ENCODE measurements at places on chromosomes 12 and 14. TPM values are rescaled to one million over a fixed set of nuclear protein-coding genes. Genes with fewer than 3 reads are reported as not detected.

DNA sequence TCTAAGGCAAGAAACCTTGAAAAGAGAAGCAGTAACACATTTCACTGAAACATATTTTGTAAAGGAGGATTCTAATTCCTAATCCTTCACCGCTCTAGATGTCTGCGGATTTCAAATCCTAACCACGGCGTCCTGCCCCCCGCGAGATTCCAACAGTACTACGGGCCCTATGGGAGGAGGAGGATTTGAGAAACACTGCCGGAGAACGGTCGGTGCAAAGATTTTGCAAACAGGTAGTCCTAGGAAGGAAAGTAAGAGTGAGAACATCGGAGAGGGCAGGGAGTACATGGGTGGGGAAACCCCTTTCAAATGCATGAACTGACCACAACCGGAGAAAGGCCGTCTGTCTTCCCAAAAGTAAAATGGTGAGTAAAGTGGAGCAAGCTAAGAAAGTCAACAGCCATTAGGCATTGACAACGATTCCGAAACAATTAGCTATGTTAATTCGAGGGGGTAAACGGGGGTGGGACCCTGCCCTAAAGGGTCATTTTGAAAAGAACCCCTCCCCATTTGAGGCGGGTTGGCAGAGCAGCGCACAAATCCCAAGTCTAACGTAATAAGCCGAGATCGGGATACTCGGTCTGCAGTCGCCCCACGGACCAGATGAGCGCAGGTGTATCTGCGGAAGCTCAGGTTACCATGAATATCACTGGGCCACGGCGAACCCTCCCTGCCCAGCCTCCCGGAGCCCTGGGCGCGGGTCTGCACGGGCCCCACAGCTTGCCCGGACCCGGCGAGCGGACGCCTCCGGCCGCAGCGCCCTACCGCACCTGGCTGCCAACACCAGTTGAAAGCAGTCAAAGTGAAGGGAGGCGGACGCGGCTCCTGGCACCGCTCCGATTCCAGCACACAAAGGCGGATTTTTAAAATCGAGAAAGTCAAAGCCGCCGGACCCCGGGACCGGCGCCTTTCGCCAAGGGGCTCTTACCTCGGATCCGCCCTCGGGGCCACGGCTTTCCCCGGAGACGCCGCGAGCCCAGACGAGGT, 662 bp downstream of the EPS8 start:
- peak overlapping the region; percentile 68 for H3K4me3 ChIP-seq
- no peaks in the 10 kb centered on the region for H3K4me1 ChIP-seq
- H3K36me3 ChIP-seq, result no peaks in the 10 kb centered on the region
- H3K27me3 ChIP-seq, result no peaks in the 10 kb centered on the region
- DNase-seq, result no peak

- no peak overlapping the region for H3K4me3 ChIP-seq
- H3K36me3 ChIP-seq, result no peaks in the 10 kb centered on the region
- H3K4me1 ChIP-seq, result peaks cover 47% of the 10 kb centered on the region
- H3K27ac ChIP-seq, result no peak overlapping the region
- DNase-seq, result no peak
These were observed 5.0 kb downstream of the HIF1A start for GRCh38 chr14:61700104-61700886.

- no peaks in the 10 kb centered on the region for H3K36me3 ChIP-seq
- H3K4me1 ChIP-seq, result peaks cover 61% of the 10 kb centered on the region
- DNase-seq, result peak; percentile 47
- H3K4me3 ChIP-seq, result no peak overlapping the region
- peak overlapping the region; percentile 81 for H3K27ac ChIP-seq
These were observed 279.5 kb downstream of the DPF3 start for GRCh38 chr14:72614365-72614764.

- peak overlapping the region; percentile 85 for H3K27ac ChIP-seq
- H3K4me1 ChIP-seq, result no peaks in the 10 kb centered on the region
- no peaks in the 10 kb centered on the region for H3K27me3 ChIP-seq
- DNase-seq, result peak; percentile 83
- H3K4me3 ChIP-seq, result no peak overlapping the region
These were observed 5.4 kb downstream of the RAPGEF3 start for GRCh38 chr12:47753021-47754001.

GRCh38 chr12:76177821-76178220, 93.3 kb upstream of the NAP1L1 start:
- H3K36me3 ChIP-seq, result no peaks in the 10 kb centered on the region
- H3K4me1 ChIP-seq, result peaks cover 11% of the 10 kb centered on the region
- DNase-seq, result no peak

GRCh38 chr12:115044073-115044472, 360.1 kb upstream of the TBX3 start:
- H3K4me1 ChIP-seq, result no peaks in the 10 kb centered on the region
- H3K27me3 ChIP-seq, result no peaks in the 10 kb centered on the region
- no peak overlapping the region for H3K27ac ChIP-seq
- no peaks in the 10 kb centered on the region for H3K36me3 ChIP-seq
- H3K4me3 ChIP-seq, result no peak overlapping the region

DNA sequence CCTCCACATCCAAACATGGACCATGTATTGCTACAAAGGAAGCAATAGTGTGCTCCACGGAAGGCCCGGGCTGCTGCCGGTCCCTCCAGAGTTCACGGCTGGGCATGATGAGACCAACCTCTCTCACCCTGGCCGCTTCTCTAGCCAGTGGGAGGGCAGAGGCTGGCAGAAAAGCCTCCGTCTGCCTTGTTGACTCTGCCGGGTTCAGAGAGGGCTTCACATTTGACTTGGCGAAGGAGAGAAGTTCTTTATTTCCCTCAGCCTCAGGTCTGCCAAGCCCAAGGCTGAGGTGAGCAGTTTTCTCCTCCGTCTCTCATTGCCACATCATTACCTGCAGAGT, 230.0 kb downstream of the ZFP36L1 start:
- peak overlapping the region; percentile 76 for H3K27ac ChIP-seq
- no peak overlapping the region for H3K4me3 ChIP-seq
- no peak for DNase-seq
- peaks cover 40% of the 10 kb centered on the region for H3K4me1 ChIP-seq

- no peaks in the 10 kb centered on the region for H3K36me3 ChIP-seq
- H3K4me3 ChIP-seq, result no peak overlapping the region
- H3K27me3 ChIP-seq, result no peaks in the 10 kb centered on the region
- DNase-seq, result peak; percentile 69
- peak overlapping the region; percentile 75 for H3K27ac ChIP-seq
These were observed 165.7 kb downstream of the CAND1 start for GRCh38 chr12:67434671-67435370.

The FAR2 gene
- total RNA-seq, result 3.0 TPM

The CARMIL3 gene
- total RNA-seq, result not detected

DNA sequence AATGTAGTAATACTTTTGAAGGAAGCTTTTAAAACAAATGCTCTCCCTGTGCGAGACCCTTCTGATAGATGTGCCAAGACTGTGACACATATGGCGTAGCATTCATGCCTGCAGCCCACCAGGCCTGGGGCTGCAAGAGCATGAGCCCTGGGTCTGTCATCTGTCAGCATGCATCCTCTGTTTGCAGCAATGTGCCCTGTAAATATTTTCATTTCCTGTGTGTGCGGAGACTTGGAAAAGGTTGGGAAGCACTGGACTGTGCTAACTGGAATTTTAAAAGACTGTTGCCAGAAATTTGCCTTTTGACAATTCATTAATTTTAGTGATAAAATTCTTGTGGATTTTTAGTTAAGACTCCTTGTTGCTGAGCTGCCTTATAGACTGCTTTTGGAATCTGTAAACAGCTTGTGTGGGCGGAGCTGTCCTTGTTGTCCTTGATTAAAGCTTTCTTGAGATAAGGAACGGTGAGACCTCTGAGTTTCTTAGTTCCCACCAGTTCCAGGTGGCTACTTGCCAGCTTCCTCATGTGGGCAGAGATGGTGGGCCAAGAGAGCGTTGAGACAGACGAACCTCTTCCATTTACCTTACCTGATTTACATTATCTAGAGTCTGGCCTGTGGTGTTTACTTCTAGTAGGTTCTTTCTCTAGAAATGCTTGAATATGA, 23.4 kb downstream of the MARK3 start:
- no peak for DNase-seq
- peaks cover 42% of the 10 kb centered on the region for H3K4me1 ChIP-seq
- peaks cover 25% of the 10 kb centered on the region for H3K36me3 ChIP-seq
- H3K27ac ChIP-seq, result peak overlapping the region; percentile 61
- no peak overlapping the region for H3K4me3 ChIP-seq

The LGALS3 gene
- total RNA-seq, result 184 TPM

DNA sequence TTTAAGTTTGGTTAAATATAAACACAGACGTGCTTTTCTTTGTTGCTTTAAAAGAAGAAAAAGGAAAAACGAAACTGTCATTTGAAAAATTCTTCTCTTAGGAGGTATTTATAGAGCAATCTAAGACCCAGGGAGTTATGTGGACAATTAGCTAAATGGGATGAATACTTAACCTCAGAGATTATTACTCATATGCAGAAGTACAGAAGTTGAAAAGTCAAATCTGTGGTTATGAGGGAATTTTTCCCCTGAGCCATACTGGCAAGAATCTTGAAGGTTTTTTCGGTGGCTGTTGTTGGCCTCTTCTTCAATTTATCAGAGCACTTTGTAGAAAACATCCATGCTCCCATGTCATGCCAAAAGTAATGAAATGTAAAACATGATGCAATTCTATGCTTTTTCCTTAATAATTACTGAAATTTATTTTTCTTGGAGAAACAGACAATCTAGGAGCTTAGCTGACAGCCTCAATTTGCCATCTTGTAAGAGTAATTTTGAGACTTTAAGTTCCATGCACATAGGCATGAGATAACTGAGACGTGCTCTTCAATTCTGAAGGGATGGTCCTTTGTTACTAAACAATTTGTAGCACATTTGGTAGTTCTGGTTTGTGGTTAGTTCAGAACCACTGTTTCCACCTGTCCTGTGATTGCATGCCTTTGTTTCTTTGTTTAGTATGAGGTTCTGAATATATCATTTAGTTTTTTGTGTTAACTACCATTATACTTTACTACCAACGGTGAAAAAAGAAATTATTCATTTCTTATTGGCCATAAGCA, 126.6 kb downstream of the BCAT1 start:
- no peaks in the 10 kb centered on the region for H3K36me3 ChIP-seq
- DNase-seq, result no peak
- H3K27ac ChIP-seq, result no peak overlapping the region
- H3K27me3 ChIP-seq, result no peaks in the 10 kb centered on the region

DNA sequence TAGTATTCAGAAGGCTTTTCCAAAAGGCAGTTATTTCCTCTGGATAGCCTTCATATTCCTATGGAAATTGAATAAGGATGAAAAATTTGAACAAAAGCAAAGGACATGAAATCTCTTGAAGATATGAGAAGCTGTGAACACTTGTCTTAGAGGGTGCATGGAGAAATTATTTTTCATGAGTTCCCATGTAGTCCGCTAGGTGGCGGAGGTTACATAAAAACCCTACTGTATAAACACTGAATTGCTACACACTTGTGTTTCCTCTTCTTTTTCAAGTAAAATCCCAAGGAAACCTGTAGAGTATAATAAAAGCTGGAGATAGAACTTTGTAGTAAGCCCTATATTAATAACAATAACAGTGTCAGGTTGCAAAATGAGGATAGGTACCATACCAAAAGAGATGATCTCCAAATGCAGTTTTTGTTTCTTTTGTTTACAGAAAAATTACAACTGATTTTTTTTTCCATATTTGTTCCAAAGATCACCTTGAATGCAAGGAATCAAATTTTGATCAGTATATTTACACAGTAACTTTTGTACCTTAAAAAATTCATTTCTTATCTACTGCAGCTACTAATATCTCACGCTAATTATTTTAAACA, 37.8 kb upstream of the OR4E1 start:
- no peaks in the 10 kb centered on the region for H3K36me3 ChIP-seq
- H3K4me1 ChIP-seq, result no peaks in the 10 kb centered on the region
- no peaks in the 10 kb centered on the region for H3K27me3 ChIP-seq
- DNase-seq, result no peak
- H3K27ac ChIP-seq, result no peak overlapping the region
- no peak overlapping the region for H3K4me3 ChIP-seq

- H3K4me3 ChIP-seq, result no peak overlapping the region
- no peaks in the 10 kb centered on the region for H3K27me3 ChIP-seq
- no peaks in the 10 kb centered on the region for H3K36me3 ChIP-seq
- H3K4me1 ChIP-seq, result peaks cover 69% of the 10 kb centered on the region
- peak overlapping the region; percentile 89 for H3K27ac ChIP-seq
These were observed 26.9 kb upstream of the LGALS3 start for GRCh38 chr14:55102141-55102621.

The HOXC6 gene
- not detected for total RNA-seq

GRCh38 chr12:72012874-72013273, 74.2 kb downstream of the TPH2 start:
- H3K27me3 ChIP-seq, result no peaks in the 10 kb centered on the region
- H3K4me3 ChIP-seq, result no peak overlapping the region
- no peak overlapping the region for H3K27ac ChIP-seq

- no peak overlapping the region for H3K27ac ChIP-seq
- no peak for DNase-seq
- no peaks in the 10 kb centered on the region for H3K27me3 ChIP-seq
- H3K36me3 ChIP-seq, result no peaks in the 10 kb centered on the region
These were observed 192.4 kb downstream of the TMX1 start for GRCh38 chr14:51432302-51432948.

DNA sequence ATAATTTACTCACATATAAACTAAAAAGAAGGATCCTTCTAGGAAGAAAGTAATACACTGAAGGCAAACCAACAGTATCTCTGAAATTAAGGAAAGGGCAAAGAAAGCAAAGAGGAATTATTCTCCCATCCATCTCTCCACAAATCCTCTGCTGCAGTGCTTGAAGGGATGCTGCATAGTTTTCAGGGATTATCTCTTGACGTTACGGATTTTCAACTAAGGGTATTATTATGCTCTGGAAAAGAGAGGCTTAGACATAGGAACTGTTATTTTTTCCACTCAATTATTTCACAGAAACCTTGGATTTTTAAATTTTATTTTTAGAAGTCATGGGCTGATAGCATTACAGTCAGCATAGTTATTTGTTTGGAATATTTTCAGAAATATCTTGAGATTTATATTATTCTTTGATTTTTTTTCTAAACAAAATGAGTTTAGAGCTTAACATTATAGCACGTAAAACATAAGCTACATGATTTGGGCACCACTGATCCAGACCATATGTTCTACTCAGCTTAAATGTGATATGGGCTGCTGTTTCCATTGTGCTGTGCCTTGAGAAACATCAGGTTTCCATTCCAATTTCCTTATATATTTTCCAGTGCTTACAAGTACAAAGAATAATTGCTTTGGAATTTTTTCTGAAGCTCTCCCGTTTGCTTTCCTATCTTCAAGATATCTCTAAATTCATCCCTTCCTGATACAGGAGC, 57.9 kb upstream of the DCN start:
- no peaks in the 10 kb centered on the region for H3K27me3 ChIP-seq
- H3K27ac ChIP-seq, result peak overlapping the region; percentile 66
- H3K4me3 ChIP-seq, result no peak overlapping the region
- no peaks in the 10 kb centered on the region for H3K4me1 ChIP-seq
- H3K36me3 ChIP-seq, result no peaks in the 10 kb centered on the region
